ENCODE measurements at places on chromosomes 4 and X.

DNA sequence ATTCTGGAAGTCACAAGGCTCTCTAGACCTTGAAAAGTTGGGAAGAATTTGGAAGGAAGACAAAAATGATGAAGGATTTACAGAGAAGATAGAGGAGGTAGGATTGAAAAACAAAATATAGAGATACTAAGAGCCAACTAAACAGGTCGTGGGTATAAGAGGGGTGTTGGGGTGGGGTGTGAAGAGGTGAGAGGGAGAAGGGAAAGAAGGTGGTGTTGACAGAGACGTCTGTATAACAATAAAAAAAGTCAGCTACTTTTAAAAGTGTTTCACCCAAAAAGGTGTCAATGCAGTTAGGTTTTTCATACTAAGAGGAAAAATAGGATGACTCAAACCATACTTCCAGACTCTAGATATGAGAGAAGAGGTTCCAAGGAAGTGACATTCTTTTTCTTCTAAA lies 33.0 kb upstream of the MAP3K15 start:
- no peak for DNase-seq

DNA sequence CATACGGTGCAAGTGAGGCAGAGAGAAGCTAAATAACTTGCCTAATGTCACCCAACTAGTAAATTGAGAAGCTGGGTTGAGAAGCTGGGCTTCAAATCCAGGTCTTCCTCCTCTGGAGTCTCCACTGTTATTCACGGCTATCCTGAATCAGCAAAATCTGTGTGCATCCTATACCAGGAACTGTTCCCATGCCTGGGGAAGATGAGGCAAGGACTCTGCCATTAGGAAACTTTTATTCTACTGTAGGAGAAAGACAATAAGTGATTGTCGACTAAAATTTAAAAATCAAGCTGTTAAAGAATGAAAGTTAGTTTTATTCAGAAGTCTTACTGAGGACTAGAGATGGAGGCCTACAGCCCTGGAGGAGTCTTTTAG lies 872 bp upstream of the TEC start:
- DNase-seq = no peak

GRCh38 chrX:38515291-38515690 lies 46.1 kb upstream of the TSPAN7 start:
- no peak for DNase-seq

DNA sequence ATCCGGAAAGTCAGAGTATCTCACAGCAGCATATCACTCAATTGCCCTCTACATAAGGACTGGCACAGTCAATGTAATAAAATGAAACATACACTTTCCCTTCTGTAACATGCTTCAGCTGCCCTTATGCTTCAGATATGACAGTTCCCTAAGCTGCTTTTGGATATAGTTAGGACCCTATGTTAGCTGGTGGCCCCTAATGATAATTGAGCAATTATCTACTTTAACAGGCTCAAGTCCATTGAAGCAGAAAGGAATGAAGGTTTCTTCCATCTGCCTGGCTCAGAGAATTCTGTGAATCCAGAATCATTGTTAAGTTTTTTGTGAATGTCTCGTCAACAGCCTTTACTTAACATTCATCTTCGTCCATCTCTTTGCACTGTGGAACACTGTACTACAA lies 951.2 kb upstream of the DIAPH2 start:
- DNase-seq = no peak

DNA sequence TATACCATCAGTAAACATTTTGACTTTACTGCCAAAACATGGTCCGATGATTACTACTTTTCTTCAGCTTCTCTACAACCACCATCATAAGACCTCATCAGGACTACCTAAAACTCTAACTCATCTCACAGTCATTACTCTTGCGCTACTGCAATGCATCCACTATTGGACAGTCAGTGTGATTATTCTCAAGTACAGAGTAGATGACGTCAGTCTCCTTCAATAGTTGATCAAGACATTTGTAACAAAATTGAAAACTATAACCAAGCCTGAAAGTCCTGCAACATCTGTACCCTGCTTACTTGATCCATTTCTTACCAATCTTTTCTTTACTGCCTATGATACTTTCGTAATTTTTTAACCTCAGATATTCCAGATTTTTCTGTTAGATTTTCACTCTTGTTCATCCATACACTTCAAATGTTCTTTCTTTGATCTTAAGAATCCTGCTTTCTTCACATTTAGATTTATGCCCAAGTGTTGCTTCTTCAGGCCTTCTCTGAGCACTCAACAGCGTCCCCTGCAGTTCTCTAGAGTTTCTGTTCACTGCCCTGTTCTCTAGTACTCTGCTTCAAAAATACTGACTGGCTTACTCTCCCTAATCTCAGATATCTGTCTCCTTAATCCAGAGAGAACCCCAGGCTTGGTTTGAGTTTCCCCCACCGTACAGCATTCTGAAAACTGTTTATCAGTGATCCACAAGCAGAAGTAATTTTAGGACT lies 1517.6 kb downstream of the STIM2 start:
- no peak for DNase-seq

DNA sequence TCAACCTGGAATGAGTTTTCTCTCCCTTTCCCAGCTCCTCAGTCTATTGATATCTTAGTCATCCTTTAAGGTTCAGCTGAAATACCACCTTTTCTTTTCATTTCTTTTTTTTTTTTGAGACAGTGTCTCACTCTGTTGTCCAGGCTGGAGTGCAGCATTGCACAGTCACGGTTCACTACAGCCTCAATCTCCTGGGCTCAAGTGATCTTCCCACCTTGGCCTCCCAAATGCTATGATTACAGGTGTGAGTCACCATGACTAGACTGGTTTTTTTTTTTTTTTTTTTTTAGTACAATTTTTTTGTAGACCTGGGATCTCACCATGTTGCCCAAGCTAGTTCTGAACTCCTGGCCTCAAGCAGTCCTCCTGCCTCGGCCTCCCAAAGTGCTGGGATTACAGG lies 28.9 kb downstream of the AFF1 start:
- DNase-seq = no peak

GRCh38 chr4:103018391-103019307 lies 856 bp downstream of the SLC9B1 start:
- no peak for DNase-seq

DNA sequence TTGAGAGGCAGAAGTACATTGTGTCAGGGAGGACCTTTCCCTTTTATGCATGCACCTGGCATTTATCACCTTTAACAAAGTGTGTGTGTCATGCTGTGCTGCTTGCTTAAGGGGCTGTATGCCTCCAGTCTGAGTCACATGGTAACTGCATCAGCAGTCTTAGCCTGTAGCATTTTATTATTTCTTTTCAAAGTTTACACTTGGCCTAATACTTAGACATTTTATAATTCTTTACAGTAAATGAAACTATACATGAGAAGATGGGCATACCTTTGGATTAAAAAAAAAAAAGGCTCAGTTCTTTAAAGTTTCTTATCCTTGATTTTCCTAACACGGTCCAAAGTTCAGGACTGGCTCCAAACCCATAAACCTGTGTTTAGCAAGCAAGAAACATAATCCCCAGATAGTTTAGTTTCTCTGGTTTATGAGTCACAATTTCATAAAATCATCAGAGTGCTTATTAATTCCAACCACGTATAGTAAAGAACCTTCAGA lies 14.6 kb downstream of the NPNT start:
- DNase-seq = no peak

- no peak for DNase-seq
Observed at GRCh38 chr4:103802766-103803165, 83.0 kb upstream of the TACR3 start.
